ENCODE measurements at places on chromosomes 5 and 9.

DNA sequence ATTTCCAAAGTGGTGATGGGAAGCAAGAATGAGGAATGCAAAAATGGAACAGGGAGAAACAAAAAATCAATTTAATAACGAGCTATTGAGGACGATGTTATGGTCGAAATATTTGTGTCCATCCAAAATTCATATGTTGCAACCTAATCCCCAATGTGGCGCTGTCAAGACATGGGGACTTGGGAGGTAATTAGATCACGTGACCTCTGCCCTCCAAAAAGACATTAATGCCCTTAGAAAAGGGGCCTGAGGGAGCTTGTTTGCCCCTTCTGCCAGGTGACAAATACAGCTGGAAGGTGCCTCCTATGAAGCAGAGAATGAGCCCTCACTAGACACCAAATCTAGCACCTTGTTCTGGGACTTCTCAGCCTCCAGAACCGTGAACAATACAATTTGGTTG is 315.2 kb upstream of the CDH9 start:
- no peak for DNase-seq

DNA sequence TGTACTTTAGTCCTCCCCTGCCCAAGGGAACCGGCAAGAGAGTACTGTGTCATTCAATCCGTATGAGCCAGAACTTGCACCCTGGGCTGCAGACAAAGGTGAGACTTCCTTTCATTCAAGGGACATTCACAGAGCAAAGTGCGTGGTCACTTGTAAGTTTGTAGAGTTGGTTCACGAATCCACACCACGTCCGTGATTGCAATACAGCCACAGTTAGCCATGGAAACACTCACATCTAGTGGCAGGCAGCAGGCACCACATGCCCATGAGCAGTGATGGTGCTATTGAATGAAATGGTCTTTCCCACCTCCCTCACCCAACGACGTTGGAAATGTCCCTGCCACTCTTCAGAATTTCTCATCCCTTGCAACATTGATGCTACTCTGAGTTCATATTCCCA is 72.6 kb downstream of the SYK start:
- DNase-seq: no peak

DNA sequence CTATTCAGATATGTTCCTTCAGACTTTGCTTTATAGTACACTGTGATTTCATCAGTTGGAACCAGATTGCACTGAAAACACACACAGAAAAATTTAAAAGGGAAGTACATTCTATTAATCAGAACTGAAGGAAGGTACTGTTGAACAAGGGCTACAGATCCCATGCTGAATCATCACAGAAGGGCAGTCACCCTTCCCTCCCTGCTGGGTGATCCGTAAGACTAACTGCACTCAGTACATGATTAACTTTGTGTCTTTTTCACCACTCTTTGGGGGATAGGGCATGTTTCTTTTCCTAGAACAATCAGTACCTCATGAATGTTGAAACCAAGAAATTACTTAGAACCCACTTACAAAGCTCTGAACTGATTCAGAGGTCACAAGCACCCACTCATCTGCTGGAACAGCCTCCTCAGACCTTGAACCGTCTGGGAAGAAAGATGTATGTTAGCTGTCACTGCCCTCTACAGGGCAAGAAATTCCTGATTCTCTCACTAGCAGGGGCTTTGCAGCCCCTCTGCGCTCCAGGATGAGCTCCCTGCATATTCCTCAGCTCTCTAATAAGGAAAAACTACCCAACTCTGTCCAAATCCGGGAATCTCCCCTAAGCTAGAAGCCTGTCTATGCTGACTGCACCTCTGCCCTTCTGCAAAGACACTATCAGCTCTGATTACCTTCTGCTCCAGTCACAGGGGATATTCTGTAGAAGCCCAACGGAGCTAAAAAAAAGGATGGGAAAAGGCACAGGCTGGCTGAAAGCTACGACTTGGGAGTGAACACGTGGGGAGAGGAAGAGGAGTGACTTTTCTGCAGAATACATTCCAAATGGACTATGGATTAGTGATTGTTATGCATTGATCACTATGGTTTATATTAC is 51.0 kb downstream of the IARS1 start:
- DNase-seq: no peak

DNA sequence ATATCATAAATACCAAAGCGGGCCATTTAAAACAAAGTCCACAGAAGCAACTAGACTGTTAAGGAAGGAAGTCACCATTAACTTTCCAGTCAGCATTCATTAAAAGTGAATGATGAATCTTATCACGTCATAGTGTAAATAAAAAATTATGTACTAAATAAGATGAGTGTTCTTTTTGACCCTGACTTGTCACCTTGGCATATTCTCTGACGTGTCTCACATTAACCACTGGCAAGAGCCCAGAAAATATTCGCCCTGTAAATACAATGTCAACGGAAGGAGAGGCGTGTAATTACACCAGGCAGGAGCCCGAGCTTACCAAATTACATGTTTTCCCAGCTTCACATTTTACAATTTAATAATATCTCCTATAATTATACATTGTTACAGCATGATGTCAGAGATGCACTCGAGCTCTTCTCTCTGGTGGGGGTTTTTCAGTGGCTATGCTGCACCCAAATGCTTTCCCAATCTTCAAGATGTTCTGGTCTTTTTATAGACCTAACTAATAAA is 29.3 kb upstream of the UBE2QL1 start:
- DNase-seq: no peak

GRCh38 chr9:96115836-96116235 is 186.1 kb downstream of the HSD17B3 start:
- no peak for DNase-seq

DNA sequence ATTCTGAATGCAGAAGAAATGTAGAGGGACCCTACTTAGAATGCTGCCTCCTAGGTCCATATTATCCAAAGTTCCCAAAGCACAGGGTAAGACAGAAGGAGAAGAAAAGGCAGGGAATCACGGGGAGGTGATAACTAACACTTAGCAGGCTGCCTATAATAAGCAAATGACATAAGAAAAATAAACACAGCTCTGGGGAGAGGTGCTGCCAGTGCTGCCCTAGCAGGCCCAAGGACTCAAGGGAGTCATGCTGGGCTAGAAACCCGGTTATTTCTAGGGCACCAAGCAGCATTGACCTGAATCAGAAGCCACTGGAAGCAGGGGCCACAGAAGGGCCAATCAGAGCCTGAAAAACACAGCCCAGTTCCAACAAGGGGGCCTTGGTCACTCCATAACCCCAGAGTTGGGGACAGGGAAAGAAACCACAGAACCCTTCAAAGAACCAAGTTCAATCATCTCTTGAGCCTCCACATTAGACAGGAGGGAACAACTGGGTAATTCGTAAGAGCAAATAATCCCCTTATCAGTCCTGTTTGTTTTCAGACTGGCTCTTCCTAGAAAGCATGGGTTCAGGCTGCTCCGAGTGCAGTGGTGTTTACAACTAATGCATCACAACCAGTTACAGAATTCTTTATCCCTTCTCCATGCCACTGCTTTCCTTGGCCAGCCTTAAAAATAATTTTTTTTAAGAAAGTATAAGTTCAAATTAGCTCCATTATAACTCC is 24.0 kb downstream of the NRG2 start:
- DNase-seq: no peak

GRCh38 chr5:180111273-180112002 is 39.9 kb upstream of the RNF130 start:
- DNase-seq: no peak

DNA sequence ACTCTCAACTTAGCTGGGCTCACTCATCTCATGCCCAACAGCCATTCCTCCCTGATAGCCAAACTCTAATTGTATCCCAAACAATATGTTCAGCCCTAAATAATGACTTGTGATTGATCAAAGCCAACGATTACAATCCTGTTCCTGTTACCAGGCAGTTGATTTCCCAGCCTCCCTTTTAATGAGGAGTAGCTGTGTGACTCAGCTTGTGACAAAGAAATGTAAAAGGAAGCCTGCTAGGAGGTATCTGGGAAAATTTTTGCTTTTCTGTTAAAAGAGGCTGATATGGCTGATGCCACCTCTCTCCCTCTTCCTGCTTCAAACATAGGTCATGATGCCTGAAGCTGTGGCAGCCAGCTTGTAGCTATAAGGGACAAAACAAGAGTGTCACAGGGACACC is 19.6 kb upstream of the ENC1 start:
- no peak for DNase-seq

DNA sequence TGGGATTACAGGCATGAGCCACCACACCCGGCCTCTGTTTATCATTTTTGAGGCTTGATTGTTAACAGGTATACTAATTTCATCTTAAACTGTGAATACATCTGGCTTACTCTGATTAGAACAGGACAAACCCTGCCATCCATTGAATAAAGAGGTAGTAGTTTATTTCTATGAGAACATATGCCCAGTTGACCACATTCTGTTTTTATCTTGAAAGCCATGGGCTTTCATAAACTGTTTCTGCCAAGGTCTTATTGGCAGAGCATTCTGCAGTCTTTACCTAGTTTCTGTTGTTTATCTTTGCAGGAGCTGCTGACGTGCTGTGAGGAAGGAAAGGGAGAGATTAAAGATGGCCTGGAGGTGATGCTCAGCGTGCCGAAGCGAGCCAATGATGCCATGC is 184.9 kb upstream of the OTULINL start:
- DNase-seq: no peak

DNA sequence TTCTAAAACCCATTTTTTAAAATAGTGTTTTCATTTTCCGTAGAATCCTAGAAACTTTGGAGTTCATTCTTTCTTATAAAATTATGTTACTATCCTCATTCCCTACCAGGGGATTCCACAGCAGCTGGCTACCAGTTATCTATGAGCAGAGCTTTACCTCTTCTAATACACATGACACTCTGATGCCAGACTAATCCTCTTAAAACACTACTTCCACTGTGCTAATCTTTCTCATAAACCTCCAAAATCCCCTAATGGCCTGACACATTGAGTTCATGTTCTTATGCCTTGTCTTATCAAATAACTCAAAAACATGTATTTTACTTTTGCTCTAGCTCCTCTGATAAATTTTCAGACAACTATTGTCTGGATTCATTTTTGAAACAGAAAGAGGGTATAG is 633.6 kb upstream of the FTMT start:
- no peak for DNase-seq
